ENCODE measurements at places on chromosomes 1 and 21. TPM values are rescaled to one million over a fixed set of nuclear protein-coding genes. Genes with fewer than 3 reads are reported as not detected.

Gene ASPM
- total RNA-seq: 0.68 TPM

Gene ZFP69
- total RNA-seq: 7.2 TPM

DNA sequence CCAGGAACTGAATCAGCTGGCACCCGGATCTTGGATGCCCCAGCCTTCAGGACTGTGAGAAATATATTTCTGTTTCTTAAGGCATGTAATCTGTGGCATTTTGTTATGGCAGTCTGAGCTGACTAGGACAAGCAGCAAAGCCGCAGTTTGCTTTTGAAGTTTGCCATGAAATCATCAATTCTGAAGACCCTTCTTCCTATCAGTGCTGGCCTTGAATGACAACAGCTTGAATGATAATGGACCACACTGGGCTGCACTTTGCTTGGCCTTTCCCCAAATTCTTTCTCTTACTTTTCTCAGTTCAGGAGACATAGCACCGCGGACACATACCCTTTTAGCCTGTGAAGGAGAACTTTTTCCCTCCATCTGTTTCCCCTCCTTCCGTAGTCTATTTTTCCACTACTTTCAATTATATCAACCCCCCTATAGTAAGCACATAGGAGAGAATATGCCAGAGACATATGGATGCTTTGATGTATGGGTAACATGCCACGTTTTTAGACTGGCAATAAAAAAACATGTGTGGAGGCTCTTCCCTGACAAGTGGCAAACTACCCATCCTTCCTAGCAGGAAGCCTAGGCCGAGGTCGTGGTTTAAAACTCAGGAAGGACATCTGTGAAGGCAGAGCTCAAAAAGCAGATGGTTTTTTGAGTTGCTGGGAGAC lies 42.9 kb downstream of the HLX start:
- no peak overlapping the region for H3K4me3 ChIP-seq
- H3K27me3 ChIP-seq: no peaks in the 10 kb centered on the region
- no peaks in the 10 kb centered on the region for H3K36me3 ChIP-seq
- DNase-seq: no peak
- peaks cover 20% of the 10 kb centered on the region for H3K4me1 ChIP-seq

DNA sequence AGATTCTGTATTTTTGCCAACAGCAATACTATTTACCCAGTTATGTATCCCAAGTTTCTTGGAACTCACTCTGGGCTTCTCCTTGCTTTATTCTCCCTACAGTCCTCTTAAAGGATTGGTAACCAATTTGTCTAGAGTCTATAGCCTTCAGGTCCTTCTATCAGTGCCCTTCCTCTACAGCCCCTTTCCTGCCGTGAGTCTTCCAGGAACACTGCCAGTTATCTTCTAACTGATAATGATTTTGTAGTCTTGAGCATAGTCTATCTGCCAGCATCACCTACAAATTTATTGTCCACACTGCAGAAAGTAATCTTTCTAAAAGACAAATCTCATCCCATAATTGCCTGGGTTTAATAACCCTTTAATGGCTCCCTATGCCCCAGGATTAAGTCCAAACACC lies 8.2 kb downstream of the LRRC8B start:
- H3K27ac ChIP-seq: no peak overlapping the region
- H3K27me3 ChIP-seq: no peaks in the 10 kb centered on the region
- no peak for DNase-seq
- H3K4me3 ChIP-seq: no peak overlapping the region
- H3K36me3 ChIP-seq: no peaks in the 10 kb centered on the region

GRCh38 chr1:22790232-22791008 lies 79.8 kb downstream of the EPHB2 start:
- H3K4me3 ChIP-seq: no peak overlapping the region
- DNase-seq: no peak
- no peaks in the 10 kb centered on the region for H3K27me3 ChIP-seq
- no peaks in the 10 kb centered on the region for H3K36me3 ChIP-seq
- no peak overlapping the region for H3K27ac ChIP-seq
- H3K4me1 ChIP-seq: peaks cover 10% of the 10 kb centered on the region

GRCh38 chr1:75312620-75313019 lies 178.4 kb downstream of the LHX8 start:
- no peaks in the 10 kb centered on the region for H3K36me3 ChIP-seq
- no peaks in the 10 kb centered on the region for H3K27me3 ChIP-seq
- H3K4me3 ChIP-seq: no peak overlapping the region
- DNase-seq: no peak
- no peak overlapping the region for H3K27ac ChIP-seq

- DNase-seq: peak; percentile 79
- no peak overlapping the region for H3K27ac ChIP-seq
- no peak overlapping the region for H3K4me3 ChIP-seq
- peaks cover 42% of the 10 kb centered on the region for H3K4me1 ChIP-seq
These were observed 5.5 kb upstream of the FOXD2 start for GRCh38 chr1:47432071-47433036.

DNA sequence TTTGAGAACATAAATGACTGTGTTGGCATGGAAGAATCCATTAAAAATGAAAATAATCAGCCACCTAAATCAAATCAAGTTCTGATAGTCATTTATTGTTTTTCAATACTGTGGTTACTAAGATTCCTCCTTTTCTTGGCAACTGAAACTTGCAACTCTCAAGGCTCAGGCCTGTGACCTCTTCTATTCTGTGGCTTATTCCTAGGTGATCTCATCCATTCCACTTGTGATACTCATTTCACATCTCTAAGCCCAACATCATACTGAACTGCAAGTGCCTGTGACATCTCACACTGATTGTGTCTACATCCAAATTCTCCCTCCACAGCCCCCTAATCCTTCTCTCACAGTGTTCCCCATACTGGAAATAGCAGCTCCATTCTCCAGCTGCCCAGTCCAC lies 4.8 kb upstream of the ST6GALNAC5 start:
- no peak overlapping the region for H3K4me3 ChIP-seq
- no peak overlapping the region for H3K27ac ChIP-seq
- DNase-seq: no peak
- H3K4me1 ChIP-seq: peaks cover 16% of the 10 kb centered on the region
- H3K27me3 ChIP-seq: peaks cover 17% of the 10 kb centered on the region

- H3K27ac ChIP-seq: no peak overlapping the region
- no peak overlapping the region for H3K4me3 ChIP-seq
- DNase-seq: no peak
- H3K27me3 ChIP-seq: peaks cover 6% of the 10 kb centered on the region
- no peaks in the 10 kb centered on the region for H3K4me1 ChIP-seq
These were observed 467.7 kb downstream of the KIF26B start for GRCh38 chr1:245622332-245623014.

All from sigmoid colon (tissue), 7 donors.